ENCODE measurements at places on chromosomes 2 and 18. TPM values are rescaled to one million over a fixed set of nuclear protein-coding genes. Genes with fewer than 3 reads are reported as not detected.

Gene VSNL1
- not detected for total RNA-seq

Gene CDK15
- not detected for total RNA-seq

Gene CTNNA2
- 0.23 TPM for total RNA-seq

Gene GTF3C2
- 55.3 TPM for total RNA-seq

Gene FAM117B
- 1.6 TPM for total RNA-seq

Gene CHCHD5
- 61.5 TPM for total RNA-seq

Gene CNDP1
- not detected for total RNA-seq

Gene AMER3
- not detected for total RNA-seq

Gene ALKAL2
- not detected for total RNA-seq

Gene TXNDC2
- total RNA-seq: 0.45 TPM

Gene SULT1C3
- total RNA-seq: not detected

Gene CHST9
- total RNA-seq: not detected

Gene DSG4
- not detected for total RNA-seq

Gene CD28
- total RNA-seq: not detected

Gene MAP2
- 1.4 TPM for total RNA-seq

Gene SNRPD1
- total RNA-seq: 170 TPM

Gene TMEM200C
- not detected for total RNA-seq

Gene EVX2
- not detected for total RNA-seq

Gene KIAA2012
- not detected for total RNA-seq

Gene KIF5C
- total RNA-seq: 0.32 TPM

Gene ATP9B
- 16.6 TPM for total RNA-seq

Gene SFXN5
- 14.8 TPM for total RNA-seq

Gene IL1RL2
- 0.07 TPM for total RNA-seq

Gene PRKAG3
- not detected for total RNA-seq

Gene SLC4A3
- 3.0 TPM for total RNA-seq

Gene TMEM247
- total RNA-seq: not detected

Gene UGT1A7
- 4.0 TPM for total RNA-seq

Gene SIGLEC15
- not detected for total RNA-seq

Gene CNOT9
- 43.4 TPM for total RNA-seq

Gene KLHL41
- total RNA-seq: 0.50 TPM

Gene L3MBTL4
- not detected for total RNA-seq

Gene MAL
- 0.12 TPM for total RNA-seq

Data from A549 treated with Mapracorat at 1 μM for 4 hours (cell line).